ENCODE measurements at places on chromosomes 1 and 21.

DNA sequence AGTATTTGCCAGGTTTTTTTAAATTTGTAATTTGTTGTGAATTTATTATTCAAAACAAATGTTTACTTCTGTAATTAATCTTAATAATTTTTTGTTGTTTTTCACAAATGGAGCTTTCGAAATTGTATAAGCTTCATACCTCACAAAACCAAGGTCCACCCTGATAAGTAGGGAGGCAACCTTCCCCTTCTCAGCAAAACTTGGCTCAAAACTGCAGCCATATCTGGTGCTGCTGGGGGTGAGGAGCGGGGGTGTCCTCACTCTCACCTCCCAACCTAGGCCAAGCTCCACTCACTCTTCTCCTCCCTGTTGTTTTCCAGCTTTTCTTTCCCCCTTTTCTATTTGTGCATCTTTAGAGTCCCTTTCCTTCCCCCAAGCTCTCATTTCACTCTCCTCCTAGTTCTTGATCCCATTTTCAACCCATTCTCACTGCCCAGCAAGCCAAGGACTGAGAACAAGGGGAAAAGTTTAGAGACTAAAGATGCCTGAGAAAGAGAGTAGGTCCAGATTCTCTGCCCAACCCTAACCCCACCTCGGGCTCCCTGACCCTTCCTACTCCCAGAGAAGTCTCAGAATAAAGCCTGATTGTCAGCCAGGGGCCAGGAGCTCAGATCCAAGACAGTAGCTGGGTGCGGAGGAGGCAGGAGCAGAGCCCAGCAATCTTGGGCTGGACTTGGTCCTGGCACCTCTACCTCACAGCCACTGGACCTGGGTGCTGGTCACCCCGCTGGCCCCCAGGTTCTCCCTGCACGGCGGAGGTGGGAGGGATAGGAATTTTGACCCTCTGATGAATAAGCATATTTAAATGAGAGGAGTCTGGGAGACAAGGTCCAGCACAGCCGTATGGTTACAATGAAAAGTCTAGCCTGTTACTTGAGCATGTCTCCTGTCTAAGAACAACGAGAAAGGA lies 8.3 kb upstream of the CFAP45 start:
- no peak for DNase-seq

DNA sequence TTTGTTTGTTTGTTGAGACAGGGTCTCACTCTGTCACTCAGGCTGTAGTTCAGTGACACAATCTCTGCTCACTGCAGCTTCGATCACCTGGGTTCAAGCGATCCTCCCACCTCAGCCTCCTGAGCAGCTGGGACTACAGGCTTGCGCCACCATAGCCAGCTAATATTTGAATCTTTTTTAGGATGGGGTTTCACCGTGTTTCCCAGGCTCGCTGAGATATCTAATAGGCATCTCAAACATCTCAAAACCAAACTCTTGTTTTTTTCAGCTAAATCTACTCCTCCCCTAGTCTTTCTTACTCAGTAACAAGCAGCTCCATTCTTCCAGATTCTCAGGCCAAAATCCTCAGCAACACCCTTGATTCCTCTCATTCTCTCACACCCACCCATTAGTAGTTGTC lies 22.0 kb upstream of the SRRM1 start:
- DNase-seq = no peak

GRCh38 chr1:209266590-209267205 lies 316.8 kb upstream of the CAMK1G start:
- DNase-seq = no peak

DNA sequence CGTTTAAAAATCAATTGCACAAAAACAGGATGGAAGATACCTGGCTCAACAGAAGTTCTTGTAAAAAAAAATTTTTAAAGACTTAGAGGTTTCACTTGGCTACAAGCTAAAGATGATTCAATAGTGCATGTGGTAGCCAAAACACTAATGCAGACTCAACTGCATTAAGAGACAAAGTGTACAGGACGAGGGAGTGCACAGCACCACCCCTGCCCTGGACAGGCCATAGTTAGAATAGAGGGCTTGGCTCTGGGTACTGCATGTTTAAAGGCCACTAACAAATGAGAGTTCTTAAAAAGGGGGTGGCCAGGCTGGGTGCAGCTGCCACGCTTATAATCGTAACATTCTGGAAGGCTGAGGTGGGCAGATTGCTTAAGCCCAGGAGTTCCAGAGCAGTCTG lies 7.9 kb downstream of the ACKR1 start:
- DNase-seq = no peak

DNA sequence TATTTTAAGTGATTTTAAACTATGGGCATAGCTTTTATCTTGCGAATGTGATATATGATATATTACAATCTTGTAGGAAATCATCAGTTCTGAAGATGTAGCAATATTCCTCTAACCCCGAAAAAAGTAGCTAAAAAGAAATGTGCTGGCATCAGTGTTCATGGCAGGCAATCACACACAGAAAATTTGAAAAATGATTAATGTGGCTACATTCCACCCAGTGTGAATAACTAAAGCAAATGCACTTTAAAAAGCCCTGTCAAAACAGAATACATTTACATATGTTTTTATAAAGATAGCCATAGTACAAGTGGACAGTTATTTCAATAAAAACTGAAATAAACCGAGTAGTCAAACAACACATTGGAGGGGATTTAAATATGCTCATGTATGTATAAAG lies 260.2 kb downstream of the HHAT start:
- DNase-seq = no peak

DNA sequence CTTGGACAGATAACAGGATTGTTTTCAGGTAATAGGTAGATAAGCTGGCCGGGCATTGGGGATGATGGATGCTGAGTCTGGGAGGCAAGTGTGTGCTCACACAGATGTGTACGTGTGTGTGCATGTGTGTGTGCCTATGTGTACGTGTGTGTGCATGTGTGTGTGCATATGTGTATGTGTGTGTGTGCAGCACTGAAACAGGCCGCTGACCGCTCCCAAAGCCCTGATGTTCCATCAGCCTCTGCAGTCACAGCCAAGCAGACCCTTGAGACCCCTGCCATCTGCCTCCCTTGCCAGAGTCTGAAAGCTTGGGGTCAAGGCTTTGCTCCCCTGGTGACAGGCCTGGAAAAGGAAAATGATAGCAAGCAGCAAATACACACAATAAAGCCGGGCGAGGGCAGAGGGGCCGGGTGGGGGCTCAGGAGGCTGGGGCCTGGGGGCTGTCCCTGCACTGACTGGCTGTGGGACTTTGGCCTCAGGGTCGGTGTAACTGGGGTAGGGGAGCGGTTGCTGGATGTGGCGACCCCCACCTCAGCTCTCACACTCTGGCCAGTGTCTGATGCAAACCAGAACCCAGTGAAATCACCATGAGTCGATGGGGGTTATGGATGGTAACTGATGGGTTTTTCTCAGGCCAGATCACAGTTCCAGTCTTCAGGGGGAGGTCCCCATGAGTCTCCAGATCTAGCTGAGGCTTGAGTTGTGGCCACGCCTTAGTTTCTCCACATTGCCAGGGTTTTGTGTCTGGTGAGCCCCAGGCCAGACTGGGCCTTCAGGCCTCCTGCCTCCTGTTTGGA lies 9.2 kb upstream of the TNFRSF8 start:
- DNase-seq = no peak

GRCh38 chr1:10776190-10776905 lies 20.1 kb downstream of the CASZ1 start:
- peak; percentile 25 for DNase-seq

DNA sequence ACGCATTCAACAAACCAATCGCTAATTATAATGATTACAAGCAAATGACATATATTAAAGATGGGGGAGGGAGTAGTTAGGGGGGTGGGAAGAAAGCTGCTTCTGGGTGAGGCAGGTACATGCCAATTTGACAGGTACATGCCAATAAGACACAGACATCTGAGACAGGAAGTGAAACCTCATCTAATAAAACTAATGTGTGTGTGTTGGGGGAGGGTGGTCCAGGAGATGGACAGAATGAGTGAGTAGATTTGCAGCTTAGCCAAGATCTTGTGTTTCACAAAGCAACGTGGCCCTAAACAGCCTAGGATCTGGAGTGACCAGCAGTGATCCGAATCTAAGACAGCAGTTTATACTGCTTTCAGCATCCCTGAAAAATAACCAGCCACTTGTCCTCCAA lies 10.8 kb downstream of the CFAP45 start:
- DNase-seq = no peak

- no peak for DNase-seq
Measured at GRCh38 chr1:79895573-79895972, 889.0 kb upstream of the ADGRL4 start.

DNA sequence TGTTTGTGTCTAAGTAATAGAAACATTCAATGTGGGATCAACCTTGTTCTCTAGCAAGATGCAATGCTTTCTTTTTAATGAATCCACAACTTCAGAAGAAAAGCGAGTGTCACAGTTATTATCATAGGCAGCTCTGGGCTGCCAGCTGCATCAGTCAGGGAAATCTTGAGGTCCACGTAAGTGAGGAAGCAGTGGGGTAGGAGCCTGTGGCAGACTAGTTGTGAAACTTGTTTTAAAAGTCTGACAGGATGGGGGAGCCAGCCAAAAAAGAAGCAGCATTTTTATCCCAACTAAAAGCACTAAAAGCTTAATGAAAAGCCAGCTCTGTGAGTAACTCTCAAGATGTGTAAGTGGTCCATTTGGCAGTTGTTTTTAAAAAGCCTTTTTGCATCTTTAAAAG lies 113.1 kb downstream of the ZNF326 start:
- DNase-seq = no peak

DNA sequence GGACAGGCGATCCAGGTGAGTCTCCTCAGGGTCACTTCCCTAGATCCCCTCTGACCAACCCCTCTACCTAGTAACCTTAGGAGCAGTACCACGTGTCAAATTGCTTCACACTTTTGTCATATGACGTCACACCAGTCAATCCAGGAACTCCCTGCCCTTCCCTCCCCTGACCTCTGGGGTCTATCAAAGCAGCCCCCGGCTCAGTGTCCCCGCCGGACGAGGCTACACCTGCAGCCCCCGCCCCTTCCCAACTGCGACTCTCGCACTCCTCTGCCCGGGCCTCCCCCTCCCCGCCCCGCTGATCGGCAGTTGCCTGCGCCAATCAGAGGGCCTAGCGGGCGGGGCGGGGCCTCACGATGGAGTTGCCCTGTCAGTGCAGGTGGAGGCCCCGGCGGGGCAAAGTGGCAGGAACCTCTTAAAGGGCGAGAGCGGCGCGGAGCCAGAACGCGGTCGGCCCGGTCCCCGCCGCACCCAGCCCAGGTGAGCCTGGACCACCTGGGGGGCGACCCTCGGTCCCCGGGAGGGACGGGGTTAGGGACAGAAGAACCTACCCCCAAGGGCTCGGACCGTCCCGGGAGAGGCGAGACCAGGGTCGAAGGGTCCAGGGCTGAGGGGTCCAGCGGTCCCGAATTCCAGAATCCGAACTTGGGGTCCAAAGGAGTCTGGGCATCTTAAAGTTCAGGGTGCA lies 27.5 kb upstream of the EPB41 start:
- peak; percentile 77 for DNase-seq

- no peak for DNase-seq
Measured at GRCh38 chr1:217040711-217041455, 317.7 kb upstream of the ESRRG start.

- no peak for DNase-seq
Measured at GRCh38 chr1:13543451-13544220, 29.8 kb upstream of the LRRC38 start.

GRCh38 chr1:63073309-63074306 lies 248.8 kb upstream of the FOXD3 start:
- no peak for DNase-seq

- no peak for DNase-seq
Measured at GRCh38 chr1:184403961-184404726, 17.3 kb downstream of the C1orf21 start.

DNA sequence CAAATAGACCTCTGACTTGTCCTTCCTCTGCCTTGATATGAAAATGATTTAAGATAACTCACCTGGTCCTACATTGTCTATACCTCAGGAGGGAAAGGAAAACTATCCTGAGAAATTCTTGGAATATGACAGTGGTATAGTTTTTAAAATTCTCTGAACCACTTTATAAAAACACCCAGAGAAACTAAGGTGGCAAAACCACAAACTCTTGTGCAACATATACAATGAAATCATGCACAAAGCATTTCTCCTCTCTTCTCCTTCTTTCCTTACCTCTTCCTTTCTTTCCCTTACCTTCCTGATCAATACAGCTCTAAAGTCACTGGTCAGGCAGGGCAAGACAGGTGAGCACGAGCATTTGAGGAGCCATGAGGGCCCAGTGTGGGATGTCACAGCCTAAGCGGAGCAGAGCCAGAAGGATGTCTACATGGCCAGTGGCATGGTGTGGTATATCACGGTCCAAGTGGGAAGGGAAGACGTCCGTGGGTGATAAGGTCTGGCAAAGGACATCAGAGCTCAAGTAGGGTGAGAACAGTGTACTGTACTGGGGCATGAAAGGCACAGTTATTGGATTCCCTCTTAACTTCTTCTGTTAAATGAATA lies 543.3 kb downstream of the DPYD start:
- DNase-seq = no peak

- no peak for DNase-seq
Measured at GRCh38 chr1:224180783-224181452, 2.1 kb upstream of the DEGS1 start.

GRCh38 chr21:34204481-34205439 lies 131.4 kb downstream of the MRPS6 start:
- peak; percentile 92 for DNase-seq

GRCh38 chr21:41164981-41165655 lies 2.8 kb upstream of the BACE2 start:
- DNase-seq = no peak

GRCh38 chr1:241181471-241181870 lies 175.5 kb downstream of the RGS7 start:
- no peak for DNase-seq

- DNase-seq = no peak
Measured at GRCh38 chr1:2053217-2053616, 3.0 kb downstream of the PRKCZ start.

- DNase-seq = peak; percentile 12
Measured at GRCh38 chr1:67004176-67004575, 49.8 kb downstream of the SLC35D1 start.

DNA sequence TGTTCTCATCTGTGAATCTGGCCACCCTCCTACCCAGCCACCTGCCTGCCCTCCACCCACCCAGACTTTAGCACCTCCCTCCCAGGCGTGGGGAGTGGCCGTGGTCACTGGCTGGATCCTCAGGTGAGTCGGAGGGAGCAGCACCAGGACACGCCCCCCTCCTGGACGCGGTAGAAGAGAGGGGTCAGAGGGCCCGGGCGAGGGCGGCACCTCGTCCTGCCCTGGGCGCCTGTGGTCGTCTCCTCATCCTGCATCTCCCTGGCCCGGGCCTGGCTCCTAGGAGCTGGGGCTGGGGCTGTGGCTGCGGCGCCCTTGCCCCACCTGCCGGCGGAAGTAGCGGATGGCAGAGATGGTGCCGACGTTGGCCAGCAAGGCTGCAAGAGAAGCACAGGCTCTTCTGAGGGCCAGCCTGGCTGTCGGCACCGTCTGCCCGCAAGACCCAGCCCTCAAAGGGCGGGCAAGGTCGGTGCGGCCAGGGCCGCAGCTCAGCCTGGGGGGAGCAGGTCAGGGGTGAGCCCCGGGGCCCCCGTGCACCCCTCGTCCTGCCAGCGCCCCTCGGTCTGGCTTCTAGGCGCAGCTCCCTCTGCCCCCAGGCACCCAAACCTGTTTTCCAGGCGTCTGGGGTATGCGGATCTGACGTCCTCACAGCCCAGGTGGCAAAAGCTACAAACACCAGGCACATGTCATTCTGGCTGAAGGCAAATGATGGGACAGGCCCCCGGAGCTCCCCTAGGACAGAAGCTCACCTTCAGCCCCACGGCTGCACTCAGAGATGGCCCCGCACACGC lies 5.8 kb downstream of the PERM1 start:
- DNase-seq = peak; percentile 49

Measured in NCI-H2081 (cell line).